Activated CD8-positive, alpha-beta memory T cell treated with anti-CD3 and anti-CD28 coated beads, Interleukin-2, amount 10 ng/mL, durations not matched to agents 7 days and 5 days (primary cell): ENCODE measurements at places on chromosomes 6 and 20.

GRCh38 chr6:19327661-19328060, 509.5 kb upstream of the ID4 start:
- no peak for DNase-seq

GRCh38 chr6:34589140-34589539, 33.0 kb upstream of the SPDEF start:
- DNase-seq = no peak

- no peak for DNase-seq
Measured at GRCh38 chr20:39010496-39010895, 48.4 kb downstream of the DHX35 start.

DNA sequence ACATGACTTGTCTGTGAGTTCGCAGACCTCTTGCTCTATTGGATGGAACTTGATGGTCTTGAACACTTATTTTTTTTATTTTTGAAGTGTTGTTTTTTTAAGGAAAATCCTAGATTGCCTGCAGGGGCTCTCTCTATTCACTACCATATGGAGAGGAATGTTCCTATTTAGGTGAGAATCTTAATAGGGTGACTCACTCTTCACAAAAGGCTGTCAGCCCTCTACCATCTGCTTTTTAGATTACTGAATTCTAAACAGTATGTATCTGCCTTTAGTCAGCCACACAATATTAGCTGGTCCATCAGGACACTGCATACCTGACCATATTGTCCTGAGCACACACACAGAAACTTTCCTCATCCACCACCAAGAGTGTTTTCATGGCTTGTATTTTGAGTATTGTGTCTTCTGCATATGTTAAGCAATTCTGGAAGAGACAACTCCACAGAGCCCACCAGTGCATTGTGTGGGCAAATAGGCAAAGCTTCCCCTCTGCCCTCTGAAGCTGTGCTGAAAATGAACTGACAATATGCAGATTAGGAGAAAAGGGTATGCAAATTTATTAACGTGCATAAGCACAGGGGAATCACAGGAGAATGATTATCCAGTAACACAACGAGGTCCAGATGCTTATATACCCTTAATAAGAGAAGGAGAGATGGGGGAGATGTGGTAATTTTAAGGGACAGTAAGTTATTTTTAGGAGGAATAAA, 6.6 kb upstream of the BTBD9 start:
- no peak for DNase-seq

- no peak for DNase-seq
Measured at GRCh38 chr20:38168791-38169589, 3.9 kb upstream of the TGM2 start.

GRCh38 chr20:527571-527886, 16.1 kb downstream of the CSNK2A1 start:
- DNase-seq = no peak

DNA sequence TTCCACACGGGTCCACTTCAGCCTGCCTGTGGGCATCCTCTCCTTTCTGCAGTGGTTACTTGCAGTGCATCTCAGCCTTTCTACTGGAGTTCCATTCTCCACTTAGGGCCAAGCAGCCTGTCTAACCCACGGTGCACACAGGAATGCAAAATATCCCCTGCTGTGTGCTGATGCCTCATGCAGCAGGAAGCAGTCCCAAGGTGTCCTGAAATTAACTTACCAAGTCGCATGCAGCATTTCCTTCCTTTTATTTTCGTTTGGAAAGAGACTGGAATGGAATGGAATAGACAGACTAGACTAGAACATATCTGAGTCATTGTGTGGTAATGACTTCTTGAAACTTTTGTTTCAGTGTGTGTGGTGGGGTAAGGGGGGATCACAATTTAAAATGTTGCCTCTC, 25.9 kb upstream of the FOXQ1 start:
- DNase-seq = no peak
